Left forelimb (tissue), 1 donor: ENCODE measurements at places on chromosomes 2 and 18.
A peak's percentile ranks its signal among the peaks of the same experiment; 100 is the strongest.

GRCh38 chr2:135783439-135783838 is 41.8 kb downstream of the UBXN4 start:
- no peak for DNase-seq

- DNase-seq, result no peak
These were observed 65.7 kb downstream of the FMNL2 start for GRCh38 chr2:152400607-152401214.

GRCh38 chr2:145592361-145592760 is 1072.4 kb upstream of the ZEB2 start:
- no peak for DNase-seq

- no peak for DNase-seq
These were observed 116.9 kb downstream of the RND3 start for GRCh38 chr2:150370561-150370960.

- DNase-seq, result no peak
These were observed 109.1 kb downstream of the HAUS1 start for GRCh38 chr18:46213295-46213694.

GRCh38 chr2:151891566-151892194 is 63.5 kb upstream of the ARL5A start:
- no peak for DNase-seq

- DNase-seq, result no peak
These were observed 56.3 kb downstream of the KCNS3 start for GRCh38 chr2:17934721-17935120.

- no peak for DNase-seq
These were observed 679.1 kb upstream of the ZEB2 start for GRCh38 chr2:145199042-145199441.

GRCh38 chr2:219179601-219180465 is 1.8 kb downstream of the RETREG2 start:
- DNase-seq, result no peak

DNA sequence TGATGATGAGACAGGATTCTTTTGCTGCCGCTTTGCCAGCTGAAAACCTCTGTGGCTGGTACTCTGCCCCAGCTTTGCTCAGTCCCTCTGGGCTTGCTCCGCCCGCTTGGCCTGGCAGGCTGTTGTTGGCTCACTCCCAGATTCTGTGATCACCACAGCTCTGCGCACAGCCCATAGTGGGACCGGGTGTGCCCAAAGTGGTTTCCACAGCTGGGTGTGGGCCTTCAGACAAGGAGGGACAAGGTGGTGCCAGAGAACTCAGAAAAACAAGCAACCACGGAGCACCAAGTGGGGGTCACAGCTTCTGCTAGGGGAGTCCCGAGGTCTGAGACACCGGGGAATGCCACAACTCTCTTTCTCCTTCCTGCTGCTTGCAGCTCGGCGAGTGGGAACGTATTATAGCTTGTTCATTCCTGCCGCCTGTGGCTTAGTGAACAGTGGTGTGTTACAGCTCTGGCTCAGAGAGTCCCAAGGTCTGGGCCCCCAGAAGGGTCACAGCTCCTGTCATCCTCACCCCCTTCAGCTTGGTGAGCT is 9.2 kb upstream of the KYNU start:
- DNase-seq, result peak; percentile 67

DNA sequence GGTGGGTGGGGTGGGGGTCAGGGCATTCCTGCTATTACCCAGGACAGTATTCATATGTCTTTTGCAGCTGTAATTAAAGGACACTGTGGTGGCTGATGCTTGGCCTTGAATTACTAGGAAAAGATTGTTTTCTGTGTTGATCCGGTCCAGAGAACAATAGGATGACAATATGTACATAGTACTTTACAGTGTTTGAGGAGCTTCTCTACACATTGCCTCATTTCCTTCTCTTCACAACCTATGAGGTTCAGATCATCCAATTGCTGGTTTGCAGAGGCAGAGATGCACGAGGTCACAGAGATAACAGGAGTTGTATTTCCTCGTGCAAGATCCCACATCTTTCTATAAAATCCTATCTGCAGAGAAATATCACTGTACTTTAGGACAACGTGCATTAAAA is 119.5 kb downstream of the LIPG start:
- DNase-seq, result no peak

DNA sequence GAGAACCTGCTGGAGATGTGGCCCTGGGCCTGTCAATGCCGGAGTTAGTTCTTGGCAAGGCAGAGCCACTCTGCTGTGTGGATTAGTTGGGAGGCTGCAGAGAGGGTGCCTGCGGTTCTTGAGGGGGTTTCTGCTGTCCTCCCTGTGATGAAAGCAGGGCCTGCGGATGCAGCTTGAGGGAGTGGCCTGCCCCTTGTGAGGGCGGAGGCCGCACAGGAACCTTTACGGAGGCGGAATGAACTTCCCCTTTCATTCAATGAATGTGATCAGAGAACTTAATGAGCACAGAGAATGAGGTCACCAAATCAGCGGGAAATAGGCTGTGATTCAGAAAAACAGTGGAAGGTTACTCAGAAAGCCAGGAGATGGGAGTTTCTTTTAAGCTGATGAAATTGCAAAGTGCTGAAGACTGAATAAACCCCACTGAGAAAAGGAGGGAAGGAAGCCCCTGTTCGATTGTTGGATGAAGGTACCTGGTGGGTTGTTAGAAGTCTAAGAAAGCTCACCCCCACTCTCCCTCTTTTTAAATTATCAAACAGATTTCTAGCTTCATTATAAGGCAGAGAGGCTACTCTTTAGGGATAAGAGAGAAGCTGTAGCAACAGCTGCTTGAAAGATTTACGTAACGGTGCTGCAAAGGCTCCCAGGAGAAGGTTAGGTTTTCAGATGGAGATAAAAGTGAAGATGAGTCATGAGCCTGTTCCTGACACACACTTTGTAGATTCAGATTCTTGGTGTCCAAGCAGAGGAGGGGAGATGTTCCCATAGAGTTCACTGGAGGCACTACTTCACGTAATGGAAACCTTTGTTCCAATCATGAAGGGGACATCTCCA is 47.4 kb downstream of the VWA3B start:
- DNase-seq, result no peak

- DNase-seq, result no peak
These were observed 477.8 kb upstream of the ETAA1 start for GRCh38 chr2:66919286-66919685.

DNA sequence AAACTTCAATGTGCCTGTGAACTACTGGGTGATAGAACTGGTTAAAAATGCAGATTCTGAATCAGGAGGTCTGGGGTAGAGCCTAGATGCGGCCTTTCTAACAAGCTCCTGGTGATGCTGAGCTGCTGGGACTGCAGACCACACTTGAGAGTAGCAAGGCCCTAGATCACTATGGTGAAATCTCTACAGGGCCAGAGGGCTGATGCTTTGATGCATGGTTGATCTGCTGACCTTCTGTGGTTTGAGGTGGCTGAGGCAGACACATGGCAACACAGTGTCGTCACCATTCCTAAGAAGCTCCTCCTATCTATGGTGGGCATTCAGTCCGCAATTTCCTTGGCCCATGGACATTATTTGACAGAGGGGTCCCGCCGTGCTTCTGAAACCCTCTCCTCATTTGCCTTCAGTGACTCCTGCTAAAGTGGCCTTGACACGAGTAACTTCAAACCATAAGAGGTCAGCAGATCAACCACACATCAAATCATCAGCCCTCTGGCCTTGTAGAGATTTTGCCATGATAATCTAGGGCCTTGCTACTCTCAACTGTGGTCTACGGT is 19.8 kb downstream of the CCDC68 start:
- no peak for DNase-seq

DNA sequence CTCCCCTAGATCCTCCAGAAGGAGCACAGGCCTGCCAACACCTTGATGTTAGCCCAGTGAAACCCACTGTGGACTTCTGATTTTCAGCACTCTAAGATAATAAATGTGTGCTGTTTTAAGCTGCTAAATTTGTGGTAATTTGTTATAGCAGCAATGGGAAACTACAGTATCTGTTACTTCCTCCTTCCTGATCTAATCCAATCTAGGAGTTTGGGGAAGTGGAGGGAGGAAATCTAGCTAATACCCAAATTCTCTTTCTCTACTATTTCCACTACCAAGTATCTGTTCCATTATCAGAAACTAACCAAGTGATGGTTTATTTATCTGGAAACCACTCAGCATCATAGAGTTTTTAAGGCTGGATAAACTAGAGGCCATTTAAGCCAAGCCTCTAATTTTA is 64.9 kb downstream of the AFF3 start:
- DNase-seq, result no peak

- DNase-seq, result no peak
These were observed 157.9 kb upstream of the FOSL2 start for GRCh38 chr2:28234807-28235206.

DNA sequence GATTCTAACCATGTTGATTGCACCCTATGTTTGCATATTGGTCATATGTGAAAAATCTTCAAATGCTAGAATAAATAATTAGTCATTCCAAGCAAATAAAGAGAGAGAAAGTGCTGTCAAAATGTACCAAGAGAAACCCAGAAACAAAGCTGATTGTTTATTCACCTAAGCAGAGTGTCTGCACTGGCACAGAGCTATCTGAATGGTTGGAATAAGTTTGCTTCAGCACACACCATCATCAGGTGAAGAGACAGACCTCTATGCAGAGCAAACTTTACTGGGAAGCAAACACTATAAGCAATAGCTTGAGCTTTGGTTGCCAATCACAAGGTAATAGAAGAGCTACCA is 25.4 kb downstream of the DSG4 start:
- no peak for DNase-seq

- no peak for DNase-seq
These were observed 40.3 kb downstream of the RNF152 start for GRCh38 chr18:61852496-61852895.

DNA sequence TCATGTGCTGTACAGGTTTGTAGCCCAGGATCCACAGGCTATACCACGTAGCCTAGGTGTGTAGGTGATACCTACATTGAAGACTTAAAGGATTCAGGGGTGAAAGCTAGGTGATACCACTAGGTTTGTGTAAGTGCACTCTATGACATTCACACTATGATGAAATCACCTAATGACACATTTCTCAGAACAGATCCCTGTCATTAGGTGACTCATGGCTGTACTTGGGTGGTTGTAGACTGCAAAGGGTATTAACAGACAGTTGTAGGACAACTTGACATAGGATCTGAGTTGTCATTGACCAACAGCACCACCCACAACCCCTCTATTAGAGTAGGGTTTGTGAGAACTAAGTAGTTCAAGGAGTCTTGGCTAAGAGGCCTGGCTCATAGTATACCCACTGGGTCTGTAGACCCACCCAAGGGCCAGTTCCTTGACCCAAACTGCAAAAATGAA is 27.7 kb upstream of the SMCHD1 start:
- DNase-seq, result no peak

DNA sequence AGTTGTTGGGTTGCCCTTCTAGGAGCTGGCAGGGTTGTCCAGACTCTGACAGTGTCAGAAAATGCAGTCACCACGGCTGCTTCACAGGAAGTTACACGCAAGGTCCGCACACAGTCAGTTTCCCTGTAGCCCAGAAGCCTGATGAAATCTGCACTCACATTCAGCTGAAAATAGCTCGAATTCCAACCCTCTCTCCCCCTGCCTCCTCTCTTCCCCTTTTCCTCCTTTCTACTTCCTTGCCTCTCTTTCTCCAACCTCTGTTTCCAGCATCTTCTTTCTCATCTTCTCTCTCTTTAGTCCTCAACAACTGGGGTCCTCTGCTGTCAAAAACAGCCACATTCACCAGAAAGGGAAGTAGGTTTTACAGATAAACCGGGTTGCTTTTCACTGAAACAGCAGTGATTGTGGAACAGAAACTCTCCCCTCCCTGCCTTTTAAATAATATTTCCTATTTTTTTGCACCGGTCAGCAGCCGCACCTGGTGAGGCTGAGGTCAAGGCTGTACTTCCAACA is 69.3 kb downstream of the BCL11A start:
- no peak for DNase-seq

- no peak for DNase-seq
These were observed 112.8 kb downstream of the ADCYAP1 start for GRCh38 chr18:1017227-1018058.

DNA sequence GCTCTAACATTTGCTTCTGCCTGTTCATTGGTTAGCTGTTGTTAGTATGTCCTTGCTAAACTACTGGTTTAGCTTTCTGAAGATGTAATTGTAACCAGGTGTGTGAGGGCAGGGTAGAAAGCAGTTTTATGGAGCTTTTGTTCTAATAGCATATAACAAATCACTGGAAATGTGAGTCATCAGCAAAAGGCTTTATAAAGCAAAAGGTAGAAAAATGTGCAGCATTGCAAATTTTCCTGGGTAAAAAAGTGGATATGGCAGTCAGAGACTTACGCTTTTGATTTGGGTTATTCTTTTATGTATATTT is 85.3 kb downstream of the ZNF407 start:
- DNase-seq, result no peak

DNA sequence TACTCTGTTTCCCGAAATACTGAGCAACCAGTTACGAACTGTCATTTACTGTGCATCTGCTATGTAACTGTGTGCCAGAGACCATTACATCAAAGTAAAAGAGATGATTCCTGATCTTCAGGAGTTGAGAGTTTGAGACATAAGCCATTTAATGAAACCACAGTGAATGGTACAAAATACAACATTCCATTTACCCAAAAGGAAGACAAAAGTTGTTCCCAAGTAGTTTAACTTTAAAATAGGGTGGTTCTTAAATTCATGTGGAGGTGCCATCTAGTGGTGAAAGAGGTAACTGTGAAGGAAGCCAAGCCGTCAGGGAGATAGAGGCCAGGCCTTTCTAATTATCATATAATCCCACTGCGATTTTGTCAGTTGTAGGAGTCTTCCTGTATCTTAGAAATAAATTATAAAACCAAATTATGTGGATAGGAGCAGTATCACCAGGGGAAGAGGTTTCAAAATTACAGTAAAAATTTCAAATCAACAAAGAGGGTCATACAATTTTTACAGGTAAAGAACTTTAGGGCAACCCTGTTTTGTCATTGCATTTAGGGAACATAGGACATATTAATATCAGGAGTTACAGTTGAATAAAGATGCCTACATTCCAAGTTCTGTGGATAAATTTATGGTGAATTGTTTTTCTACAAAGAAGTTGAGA is 67.7 kb downstream of the EPAS1 start:
- no peak for DNase-seq

DNA sequence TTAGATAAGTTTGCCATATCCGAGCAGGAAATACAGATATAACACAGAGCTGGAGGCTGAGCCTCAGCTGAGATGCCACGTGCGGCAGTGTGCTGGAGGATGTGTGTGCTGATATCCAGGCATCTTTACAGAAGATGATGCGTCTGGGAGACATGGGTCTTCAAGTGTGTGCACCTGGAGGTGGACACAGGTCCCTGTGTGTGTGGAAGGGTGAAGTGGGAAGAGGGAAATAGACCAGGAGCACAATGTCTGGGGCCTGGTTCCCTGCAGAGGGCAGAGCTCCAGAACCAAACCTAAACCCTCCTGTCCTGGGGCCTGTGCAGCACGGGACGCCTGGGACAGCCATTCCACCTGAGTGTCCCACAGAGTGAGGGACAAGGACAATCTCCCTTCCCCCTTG is 180.3 kb upstream of the RAB12 start:
- DNase-seq, result no peak

GRCh38 chr2:165469417-165469816 is at the start of gene CSRNP3:
Gene CSRNP3, plus strand, starts transcription at chr2:165469698. Its CDS starts 125,368 bp downstream, at chr2:165595066.
- peak; percentile 72 for DNase-seq

GRCh38 chr2:152098496-152099366 is at the start of gene CACNB4:
Gene CACNB4, minus strand, starts transcription at chr2:152099044.
- peak; percentile 70 for DNase-seq
